ENCODE measurements at places on chromosomes 11 and 22. TPM values are rescaled to one million over a fixed set of nuclear protein-coding genes. Genes with fewer than 3 reads are reported as not detected.

The SLC22A6 gene
- total RNA-seq, result not detected

The GAL3ST1 gene
- total RNA-seq, result not detected

The KCNK4 gene
- total RNA-seq, result not detected

The KIAA1671 gene
- total RNA-seq, result 10.7 TPM

The NLRP6 gene
- not detected for total RNA-seq

The DSCAML1 gene
- not detected for total RNA-seq

The HSD17B12 gene
- total RNA-seq, result 76.5 TPM

The SEPTIN5 gene
- total RNA-seq, result 18.4 TPM

The RASL10A gene
- total RNA-seq, result not detected

The ETS1 gene
- total RNA-seq, result 35.5 TPM

The CCDC134 gene
- 5.7 TPM for total RNA-seq

The KDM4E gene
- total RNA-seq, result not detected

The FGF3 gene
- not detected for total RNA-seq

The C11orf52 gene
- not detected for total RNA-seq

The TECTA gene
- 1.5 TPM for total RNA-seq

The PRDM11 gene
- total RNA-seq, result 5.3 TPM

The ABCG4 gene
- 0.08 TPM for total RNA-seq

The ENTHD1 gene
- not detected for total RNA-seq

The MS4A6A gene
- not detected for total RNA-seq

The DCUN1D5 gene
- total RNA-seq, result 136 TPM

The OR52H1 gene
- total RNA-seq, result 0.81 TPM

The RNH1 gene
- total RNA-seq, result 388 TPM

The CD3D gene
- total RNA-seq, result not detected

The ELMOD1 gene
- 0.36 TPM for total RNA-seq
